ENCODE measurements at places on chromosomes 12 and 14. TPM values are rescaled to one million over a fixed set of nuclear protein-coding genes. Genes with fewer than 3 reads are reported as not detected.

LTBR gene
- polyA plus RNA-seq: 82.2 TPM

GRCh38 chr12:107610021-107610859, 75.4 kb upstream of the PWP1 start:
- peak; percentile 29 for DNase-seq

- DNase-seq: no peak
Measured at GRCh38 chr14:74988993-74989392, 13.7 kb upstream of the EIF2B2 start.

MYO1H gene
- not detected for polyA plus RNA-seq

SSTR1 gene
- 2.2 TPM for polyA plus RNA-seq

A2M gene
- polyA plus RNA-seq: 11.5 TPM

DNA sequence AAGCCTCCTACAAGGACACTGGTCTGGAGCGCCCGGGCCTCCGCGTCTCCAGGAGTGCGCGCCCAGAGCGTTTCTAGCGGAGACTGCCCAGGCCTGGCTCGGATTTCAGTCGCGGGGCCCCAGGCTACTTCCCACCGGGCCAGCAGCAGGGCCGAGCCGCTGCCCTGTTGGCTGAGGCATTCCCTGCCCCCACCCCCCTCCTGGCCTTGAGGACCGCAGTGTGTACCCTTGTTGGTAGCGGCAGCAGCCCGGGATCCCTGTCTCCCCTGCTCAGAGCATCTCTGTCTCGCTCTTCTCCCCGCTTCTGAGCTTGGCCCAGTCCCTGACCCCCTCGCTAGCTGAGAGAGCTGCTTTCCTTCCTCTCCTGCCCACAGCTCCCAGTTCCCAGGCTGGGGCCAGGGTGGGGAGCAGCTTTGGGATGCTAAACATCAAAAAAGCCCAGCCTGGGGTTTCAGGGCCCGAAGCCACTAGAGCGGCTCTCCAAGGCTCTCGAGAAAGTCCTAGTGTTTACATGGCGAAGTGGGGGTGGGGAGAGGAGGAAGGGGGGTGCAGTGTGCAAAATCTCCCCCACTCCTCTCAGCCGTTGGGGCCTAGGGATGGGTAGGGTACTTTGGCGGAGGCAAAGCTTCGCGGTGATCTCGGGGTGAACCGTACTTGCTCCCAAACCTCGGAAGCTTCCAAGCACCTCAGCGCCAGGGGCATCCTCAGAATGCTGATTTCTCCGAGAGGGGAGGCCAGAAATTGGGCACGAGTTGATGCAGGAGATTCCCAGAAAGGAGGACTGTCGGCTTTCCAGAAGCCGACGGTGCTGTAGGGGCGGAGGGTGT, 6.4 kb downstream of the NKX2-1 start:
- no peak for DNase-seq

DNA sequence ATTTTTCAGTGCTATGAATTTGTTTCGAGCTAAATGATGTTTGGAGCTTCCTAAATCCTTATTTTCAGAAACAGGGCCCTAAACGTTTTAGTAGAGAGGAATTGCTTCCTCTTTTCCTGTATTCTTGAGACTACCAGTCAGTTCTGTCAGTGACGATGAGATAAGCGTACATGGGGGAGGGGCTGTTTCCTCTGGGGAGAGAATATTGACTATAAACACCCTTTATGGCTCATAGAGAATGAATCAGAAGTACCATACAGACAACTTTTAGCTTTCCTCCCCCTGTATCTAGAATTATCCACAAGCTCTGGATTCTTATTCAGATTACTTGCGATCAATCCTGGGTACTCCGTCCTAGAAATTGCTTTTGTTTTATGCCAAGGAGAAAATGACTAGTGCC, 5.1 kb downstream of the TBK1 start:
- DNase-seq: peak; percentile 87

LRRC43 gene
- polyA plus RNA-seq: 3.1 TPM

DNA sequence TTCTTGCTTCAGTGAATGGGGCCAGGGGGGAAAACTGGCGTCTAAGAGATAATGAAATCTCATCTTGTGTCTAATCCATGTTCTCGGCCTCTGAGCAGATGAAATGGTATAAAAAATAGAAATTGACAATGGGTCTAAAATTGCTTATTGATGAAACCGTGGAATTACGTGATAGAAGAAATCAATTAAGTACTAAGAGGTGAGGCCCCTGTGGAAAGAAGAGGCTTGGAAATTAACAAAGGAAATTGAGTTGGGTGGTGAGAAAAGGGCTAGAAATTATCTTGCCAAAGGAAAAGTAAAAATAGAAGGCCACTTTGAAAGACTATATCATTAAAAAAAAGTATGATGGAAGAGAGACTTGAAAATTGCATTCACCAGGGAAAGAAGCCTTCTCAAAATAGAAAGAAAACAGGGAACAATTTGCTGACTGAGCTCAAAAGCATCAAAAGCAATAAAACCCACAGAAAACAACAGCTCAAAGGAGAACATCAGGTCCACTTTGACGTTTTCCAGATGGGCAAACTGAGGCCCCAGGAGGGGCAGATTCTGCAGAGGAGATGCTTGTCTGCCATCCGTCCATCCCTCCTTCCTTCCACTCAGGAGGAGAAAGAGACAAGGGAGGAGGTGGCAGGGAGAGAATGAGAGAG, 226.1 kb upstream of the RTL1 start:
- DNase-seq: no peak
